CD8-positive, alpha-beta memory T cell (primary cell): ENCODE measurements at places on chromosomes 7 and 10.

DNA sequence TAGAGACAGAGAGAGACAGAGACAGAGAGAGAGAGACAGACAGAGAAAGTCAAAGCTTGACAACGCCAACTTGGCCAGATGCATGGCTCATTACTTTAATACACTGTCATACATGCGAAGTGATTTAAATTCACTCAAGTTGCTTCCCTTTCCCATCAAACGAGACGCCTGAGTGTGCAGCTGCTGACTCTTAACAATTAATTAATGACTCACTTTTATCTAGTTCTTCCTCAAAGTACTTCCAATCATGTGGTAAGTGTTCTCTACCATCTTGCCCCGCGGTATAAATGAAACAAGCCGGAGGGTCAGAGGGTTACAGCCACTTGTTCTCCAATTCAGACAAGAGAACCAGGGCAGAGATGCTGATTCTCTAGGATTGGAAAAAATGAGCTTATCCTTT lies 90.8 kb downstream of the SFMBT2 start:
- DNase-seq: no peak

DNA sequence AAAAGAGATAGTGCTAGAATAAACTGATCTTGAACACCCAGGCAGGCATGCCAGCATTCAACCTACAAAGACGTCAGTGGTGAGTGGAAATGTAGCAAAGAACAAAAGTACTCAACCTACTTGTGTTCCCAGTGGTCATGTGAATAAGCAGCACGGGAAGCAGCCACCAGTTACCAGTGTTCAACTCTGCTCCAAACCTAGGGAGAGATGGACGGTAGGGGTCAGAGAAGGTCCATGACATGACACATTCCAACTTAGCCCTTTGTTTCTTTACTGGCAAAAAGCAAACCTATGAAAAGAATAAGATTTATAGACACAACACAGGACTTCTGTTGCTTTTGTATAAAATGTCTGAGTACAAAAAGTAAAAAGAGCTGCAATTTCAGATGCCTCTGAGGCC lies 511.4 kb downstream of the XPNPEP1 start:
- DNase-seq: no peak

DNA sequence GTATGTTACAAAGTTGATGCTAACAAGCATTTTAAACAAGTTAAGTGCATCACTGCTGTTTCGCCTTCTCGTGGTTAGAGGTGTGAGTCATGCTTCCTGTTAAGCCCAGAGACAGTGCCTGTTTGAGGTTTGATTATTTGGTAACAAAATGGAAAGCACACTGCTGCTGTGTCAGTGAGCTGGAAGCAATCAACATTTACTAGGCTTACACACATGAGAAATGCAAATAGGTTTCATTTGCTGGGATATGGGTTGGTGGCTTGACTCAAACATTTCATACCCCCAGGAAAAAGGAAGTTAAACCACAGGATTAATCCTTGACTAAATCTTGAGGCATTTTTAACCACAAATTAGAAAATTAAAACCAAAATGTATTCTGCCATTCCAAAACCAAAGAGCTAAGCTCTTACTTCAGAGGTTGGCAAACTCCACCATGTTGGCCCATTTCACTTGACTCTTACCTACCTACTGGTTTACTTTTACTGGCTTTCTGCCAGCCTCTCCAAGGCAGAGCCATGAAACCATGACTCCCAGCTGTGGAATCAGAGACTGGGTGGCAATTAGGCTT lies 139.2 kb downstream of the ETV1 start:
- DNase-seq: peak; percentile 44

DNA sequence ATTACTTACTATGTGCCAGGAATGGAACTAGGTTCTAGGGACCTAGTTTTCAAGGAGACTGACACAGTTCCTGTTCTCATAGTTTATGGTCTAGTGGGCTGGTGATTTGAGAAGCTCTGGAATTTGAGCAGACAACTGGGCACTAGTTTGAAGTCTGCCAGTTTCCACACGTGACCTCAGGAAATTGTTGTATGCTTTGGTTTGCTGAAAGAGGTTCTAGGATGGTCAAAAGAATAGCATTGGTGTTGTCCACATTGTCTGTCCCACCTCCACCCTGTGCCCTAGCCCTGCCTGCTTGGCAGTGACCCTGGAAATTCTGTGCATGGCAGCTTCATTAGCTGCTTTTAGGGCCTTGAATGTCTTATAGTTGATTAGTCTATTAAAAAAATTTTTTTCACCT lies 28.7 kb downstream of the GBF1 start:
- DNase-seq: no peak

DNA sequence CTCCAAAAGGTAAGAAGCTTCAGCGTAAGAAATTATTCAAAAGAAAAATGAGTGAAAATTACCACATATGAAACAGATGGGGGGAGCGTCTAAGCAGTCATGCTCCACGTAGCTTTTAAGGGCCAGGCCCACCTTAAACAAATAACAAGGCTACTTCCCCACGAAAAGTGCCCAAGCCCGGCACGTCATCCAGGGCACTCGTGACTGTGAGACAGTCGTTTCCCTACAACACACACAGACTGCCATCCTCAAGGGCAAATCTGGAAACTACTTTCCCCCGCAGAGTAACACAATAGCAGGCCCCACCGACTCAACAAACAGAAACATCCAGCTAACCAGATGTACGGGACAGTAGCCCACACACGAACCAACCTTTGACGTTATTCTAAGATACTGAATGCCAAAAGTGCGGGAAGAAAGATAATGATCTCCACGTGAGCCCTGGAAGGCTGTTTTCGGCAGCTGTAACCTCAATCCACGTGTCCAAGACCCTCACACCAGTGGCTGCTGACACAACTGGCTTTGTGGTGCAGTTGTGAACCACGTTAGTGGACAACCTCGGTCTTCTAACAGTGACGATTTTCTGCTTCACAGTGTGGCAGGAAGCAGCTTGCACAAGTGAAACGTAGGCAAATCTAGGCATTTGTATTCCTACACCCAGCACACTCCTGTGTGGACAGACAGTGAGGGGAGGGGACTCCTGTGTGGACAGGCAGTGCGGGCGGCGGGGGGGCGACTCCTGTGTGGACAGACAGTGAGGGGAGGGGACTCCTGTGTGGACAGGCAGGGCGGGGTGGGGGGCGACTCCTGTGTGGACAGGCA lies 251.7 kb downstream of the ZMYND11 start:
- DNase-seq: no peak

DNA sequence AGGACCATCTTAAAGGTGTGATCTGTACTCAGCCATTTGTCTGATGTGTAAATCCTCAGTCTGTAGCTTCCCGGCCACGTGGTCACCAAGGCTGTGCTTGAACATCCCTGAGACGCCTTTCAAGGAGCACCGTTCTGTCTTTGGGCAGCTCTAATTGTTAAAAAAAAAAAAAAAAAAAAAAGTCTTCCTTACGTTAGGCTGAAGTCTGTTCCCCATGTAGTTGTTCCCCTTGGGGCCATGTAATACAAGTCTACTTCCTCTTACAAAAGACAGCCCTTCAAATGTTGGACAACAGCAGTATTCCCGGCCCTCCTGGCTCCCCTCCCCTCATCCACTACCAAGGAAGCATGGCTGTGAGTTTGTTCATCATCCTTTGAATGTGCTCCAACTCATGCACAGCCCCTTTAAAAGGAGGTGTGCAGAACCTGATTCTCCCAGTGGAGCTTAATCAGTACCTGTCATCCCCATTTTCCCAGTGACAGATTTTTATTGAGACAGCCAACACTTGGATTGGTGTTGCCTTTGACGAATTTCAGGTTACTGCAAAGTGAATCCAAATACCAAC lies 392.2 kb upstream of the GALNT17 start:
- no peak for DNase-seq

DNA sequence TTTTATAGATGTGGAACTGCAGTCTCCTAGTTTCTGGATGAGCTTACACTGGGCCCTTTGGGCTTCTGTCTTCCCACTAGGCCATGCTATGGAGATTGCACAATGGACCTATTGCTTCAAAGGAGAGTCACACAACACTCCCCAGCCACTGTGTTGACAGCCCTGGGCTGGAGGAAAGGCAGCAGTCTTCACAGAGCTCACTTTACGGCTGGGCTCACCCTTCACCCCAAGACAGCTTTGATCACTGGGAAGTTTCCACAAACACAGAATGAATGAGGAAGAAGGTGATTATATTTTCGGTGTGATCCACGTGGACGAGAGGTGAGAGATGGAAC lies 92.7 kb upstream of the GDF10 start:
- no peak for DNase-seq

GRCh38 chr7:28725911-28726310 lies 232.2 kb downstream of the TRIL start:
- DNase-seq: no peak

- DNase-seq: no peak
These were observed 202.9 kb upstream of the TCERG1L start for GRCh38 chr10:131514454-131514853.

DNA sequence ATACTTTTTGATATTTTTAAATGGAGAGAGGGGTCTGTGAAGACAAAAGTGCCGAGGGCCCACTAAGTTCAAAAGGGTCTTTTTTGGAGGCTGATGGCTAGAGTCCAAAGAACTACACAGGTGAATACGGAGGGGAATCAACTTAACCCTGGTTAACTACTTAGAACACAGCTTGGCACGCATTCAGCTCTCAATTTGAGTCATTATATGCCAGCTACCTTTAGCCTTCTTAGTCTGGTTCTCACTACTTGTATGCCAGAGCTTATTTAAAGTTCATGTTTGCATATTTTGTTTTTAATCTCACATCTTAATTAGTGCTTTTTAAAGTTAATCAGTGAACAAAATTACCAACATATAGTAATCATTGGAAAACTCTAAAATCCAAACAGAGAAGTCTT lies 80.8 kb downstream of the VWDE start:
- no peak for DNase-seq

DNA sequence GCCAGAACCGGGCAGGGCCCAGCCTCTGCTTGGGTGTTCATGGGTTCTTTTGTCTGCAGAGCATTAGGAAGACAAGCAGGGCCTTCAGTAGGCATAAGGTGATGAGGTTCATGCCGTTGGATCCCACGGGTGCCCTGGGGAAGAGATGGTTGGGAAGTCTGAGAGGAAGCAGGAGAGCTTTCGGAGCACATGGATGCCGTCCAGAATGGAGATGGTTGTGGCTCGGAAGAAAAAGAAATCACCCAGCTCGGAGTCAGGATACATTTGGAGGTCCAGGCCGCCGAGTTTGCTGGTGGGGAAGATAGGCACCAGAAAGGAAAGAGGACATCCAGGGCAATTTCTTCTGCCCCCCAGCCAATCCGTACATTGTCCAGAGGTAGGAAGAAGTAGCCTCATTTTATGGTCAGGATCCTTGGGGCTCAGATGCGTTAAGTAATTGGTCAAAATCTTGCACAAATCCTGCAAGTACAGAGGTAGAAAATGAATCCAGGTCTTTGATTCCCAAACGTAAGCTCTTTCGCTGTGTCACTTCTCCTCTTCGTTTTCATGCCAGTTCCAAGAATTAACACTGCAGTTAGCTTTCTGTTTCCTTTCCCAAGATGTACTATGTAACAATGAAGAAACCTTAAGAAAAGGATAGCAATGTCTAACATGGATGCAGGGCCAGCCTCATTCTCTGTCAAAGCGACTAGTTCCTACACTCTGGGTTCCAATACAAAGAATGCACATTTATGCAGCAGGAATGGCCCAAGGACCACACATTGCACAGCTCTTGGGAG lies 147.8 kb upstream of the KLF6 start:
- no peak for DNase-seq

- DNase-seq: no peak
These were observed 25.7 kb upstream of the PDCD4 start for GRCh38 chr10:110845756-110846620.

- peak; percentile 29 for DNase-seq
These were observed 69.9 kb downstream of the FOXL3 start for GRCh38 chr7:359766-360361.

- no peak for DNase-seq
These were observed 14.5 kb downstream of the PRKCQ start for GRCh38 chr10:6565588-6565987.

GRCh38 chr7:156984174-156984891 lies 26.1 kb downstream of the MNX1 start:
- no peak for DNase-seq

GRCh38 chr10:124505279-124505678 lies 43.7 kb downstream of the LHPP start:
- no peak for DNase-seq
